ENCODE measurements at places on chromosomes 4 and X.

GRCh38 chr4:11623726-11624037 is 195.0 kb upstream of the HS3ST1 start:
- no peak for DNase-seq

DNA sequence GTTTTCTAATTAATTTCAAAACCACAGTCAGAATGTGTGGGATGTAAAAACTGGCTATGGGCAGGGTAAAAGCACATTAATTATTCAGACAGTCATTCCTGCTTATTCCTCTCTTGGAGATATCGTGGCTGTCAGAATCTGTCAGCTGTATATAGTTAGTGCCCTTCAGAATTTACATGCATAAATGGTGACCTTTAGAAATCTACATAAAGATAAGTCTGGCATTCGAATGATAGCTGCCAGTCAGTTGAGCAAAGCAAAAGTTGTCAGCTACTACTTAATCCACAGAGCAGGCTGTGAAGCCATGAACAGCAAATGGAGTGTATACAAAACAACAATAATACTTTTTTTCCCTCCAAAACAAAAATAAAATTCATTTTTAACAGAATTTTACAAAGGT is 189.5 kb downstream of the ADGRL3 start:
- DNase-seq, result no peak

- DNase-seq, result no peak
These were observed 103.8 kb downstream of the SHOX start for GRCh38 chrX:734362-734761.

DNA sequence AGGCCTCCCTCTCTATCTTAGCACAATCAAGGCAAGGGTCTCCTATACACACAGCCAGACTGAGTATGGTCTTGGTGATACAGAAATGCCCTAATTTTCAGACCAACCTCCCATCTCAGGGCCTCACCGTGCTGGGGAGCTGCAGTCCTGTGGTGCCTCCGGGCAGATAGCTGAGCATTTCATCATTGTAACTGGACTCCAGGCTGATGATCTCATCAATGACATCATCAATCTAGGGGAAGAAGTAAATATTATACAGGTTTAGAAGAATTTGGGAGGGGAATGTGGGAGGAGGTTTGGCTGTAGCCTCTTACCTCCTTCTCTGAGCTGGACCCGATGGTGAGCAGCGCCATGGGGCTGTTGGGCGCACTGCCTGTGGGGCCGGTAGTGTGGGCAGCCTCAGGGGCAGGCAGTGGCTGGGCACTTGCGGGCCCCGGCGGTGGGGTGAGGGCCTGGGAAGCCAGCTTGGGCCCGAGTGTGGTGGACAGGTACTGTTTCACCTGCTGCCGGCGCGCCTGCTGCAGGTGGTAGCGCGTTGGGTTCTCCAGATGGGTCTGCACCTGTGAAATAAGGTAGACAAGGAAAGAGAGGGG is 5.2 kb downstream of the TFE3 start:
- no peak for DNase-seq

- no peak for DNase-seq
These were observed 33.1 kb upstream of the GPR34 start for GRCh38 chrX:41655631-41656030.

DNA sequence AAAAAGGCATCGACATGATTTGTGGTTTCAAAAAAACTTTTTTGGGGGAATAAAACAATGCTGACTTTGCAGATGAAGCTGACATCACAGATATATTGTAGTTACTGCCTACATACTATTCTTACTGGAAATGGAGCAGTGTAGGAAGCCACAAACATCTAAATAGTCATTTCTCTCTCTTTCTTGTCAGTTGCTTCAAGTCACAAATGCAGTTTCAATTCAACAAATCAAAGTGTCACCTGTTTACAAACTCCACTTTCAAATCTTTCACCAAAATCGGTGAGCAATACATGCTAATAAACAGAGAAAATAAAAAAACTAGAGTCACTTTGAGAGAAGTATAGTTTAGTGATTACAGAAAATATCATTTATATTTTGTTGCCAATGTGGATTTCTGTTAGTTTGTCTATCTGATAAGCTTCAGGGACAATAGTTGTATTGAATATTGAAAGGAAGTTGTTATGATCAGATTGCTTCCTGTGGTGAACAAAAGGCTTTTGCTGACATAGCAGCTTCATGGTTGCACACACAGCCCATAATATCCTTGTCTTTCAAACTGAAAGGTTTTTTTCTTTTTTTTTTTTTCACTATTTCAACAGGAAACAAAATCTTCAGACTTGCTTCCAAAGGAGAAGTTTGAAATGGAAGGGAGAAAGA is 49.7 kb upstream of the PTPN13 start:
- DNase-seq, result no peak

DNA sequence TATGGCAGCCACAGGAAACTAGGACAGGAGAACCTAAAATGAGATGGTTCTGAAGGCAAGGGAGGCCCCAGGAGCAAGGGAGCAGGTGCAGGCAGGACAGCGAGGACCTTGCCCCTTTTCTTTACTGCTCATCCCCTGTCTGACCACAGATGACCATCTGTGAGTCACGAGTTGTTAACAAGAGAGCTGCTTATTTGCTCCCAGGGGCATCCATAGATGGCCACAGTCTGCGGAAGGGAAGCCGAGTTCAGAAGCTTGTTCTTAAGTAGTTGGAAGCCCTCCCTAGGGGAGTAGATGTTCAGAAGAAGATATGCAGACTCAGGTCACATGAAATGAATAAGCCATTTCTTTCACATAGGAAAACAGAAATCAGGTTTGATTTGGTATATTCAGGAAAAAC is 69.4 kb downstream of the EVC2 start:
- no peak for DNase-seq

DNA sequence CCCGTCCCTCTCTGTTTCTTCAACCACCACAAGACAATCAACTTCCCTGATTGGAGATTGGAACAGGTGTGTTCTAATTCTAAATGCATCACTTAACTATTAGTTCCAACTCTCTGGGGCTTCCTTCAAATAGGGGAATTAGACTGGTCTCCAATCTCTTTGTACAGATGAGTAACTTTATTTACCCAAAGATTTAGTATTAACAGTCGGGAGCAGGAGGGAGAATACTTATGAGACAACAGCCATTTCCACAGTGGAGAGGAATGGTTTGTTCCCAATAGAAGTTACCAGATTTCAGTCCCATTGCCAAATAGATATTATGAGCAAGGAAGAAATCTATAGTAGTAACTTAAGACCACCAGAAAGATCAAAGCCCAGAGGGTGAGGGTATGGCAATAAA is 46.2 kb downstream of the CASK start:
- DNase-seq, result no peak

DNA sequence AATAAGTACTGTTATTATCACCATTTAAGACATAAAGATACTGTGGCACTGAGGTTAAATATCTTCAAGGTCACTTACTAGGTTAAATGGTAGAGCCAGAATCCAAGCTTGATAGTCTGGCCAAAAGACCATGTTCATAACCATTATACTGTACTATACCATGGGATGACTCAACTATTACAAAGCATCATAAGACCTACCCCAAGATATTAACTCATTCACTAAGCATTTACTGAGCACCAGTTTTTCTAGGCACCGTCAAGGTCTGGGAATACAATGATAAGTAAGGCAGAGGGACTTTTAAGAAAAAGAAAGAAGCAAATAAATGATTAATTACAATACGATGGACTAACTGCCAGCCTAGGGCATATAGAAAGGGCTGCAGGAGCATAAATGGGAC is 95.5 kb upstream of the KCTD8 start:
- DNase-seq, result no peak

DNA sequence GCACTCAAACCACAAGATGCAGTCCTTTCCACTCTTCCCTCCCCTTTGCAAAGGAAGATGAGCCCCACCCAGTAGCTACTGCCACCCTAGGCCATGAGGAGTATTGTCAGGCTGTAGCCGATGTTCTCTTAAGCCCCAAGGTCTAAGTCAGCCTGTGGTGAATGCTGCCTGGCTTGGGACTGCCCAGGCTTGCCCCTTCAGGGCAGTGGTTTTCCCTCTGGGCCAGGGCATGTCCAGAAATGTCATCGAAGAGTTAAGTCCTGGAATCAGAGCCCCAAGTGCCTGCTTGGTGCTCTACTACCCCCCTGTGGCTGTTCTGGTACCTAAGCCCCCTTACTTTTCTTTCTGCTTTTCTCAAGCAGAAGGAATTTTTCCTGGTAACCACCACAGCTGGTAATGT is 11.8 kb upstream of the PGK1 start:
- DNase-seq, result no peak

DNA sequence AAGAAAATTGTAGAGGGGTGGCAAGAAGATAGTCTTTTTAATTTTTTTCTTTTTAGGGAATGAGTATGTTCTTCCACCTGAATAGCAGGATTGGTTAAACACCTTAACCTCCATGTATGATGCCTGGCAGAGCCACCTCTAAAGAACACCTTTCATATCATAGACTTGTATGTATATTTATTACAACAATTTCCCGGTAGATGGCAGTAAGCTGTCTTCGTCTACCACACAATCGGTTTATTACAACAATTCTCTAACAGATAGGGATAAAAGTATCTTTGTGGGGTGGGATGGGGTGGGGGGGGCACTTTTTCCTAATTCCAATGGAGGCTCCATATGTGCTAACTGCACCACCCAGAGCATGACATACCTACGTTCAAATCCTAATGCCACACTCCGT is 255.5 kb downstream of the LDB2 start:
- no peak for DNase-seq

DNA sequence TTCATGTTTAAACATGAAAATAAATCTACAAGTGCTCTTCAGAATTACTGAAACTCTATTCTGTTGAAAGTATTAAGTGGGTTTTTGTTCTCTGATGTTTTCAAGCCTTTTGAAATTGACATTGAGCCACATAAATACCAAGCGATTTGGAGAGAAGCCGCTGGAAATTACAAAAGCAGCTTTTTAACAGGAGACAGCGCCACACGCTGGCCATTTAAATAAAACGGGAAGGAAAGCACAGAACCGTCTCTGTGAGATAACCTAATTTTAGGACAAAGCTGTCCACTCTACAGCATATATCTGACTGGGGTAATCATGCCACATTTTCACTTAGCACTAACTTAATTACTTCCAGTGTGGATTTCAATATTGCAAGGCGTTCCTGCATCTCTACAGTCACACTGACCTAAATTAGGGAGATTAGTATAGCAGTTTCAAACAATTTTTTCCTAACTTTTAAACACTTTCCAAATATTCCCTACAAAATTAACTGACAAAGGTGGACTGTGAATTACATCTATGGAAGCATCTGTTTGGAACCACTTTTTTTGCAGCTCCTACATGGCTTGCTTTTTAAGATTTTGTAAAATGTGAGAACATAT is 6.8 kb upstream of the ANOS1 start:
- no peak for DNase-seq

GRCh38 chrX:151081016-151081415 is 95.4 kb upstream of the GPR50 start:
- DNase-seq, result no peak

GRCh38 chr4:42750091-42750490 is 93.2 kb upstream of the ATP8A1 start:
- no peak for DNase-seq

DNA sequence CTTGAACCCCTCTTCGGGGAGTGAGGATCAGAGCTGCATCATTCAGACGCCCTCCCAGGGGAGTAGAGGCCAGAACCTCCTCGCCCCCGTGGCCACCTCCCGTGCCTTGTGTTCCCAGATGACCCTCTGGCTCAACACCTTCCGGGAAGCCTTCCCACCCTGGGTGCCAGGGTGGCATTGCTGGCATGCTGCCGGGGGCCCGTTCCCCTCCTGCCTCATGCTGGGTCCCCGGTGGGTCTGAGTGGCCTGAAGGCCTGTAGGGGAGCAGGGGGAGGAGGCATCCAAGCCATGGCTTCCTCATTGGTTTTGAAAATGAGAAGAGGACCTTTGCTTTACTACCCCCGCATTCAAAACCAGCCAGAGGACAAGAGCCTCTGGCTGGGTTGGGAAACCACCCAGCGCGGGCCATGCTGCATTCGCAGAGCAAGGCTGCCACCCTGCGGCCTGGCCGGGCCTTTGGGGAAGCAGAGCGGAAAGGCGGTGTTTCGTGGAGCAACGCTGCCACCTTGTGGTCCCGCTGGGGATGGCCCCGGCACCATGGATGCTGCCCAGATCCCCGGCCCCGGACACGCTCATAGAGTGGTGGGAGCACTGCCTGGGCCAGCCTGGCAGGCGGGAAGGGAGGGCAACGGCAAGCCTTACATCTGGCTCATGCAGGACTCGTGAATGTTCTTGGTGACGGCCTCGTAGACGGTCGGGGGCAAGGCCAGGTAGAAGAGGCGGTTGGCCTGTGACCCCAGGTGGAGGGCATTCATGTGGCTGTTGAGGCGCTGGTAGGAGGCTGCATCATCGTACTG is 11.9 kb downstream of the G6PD start:
- peak; percentile 87 for DNase-seq

GRCh38 chr4:173074501-173074946 is 94.1 kb upstream of the GALNT7 start:
- no peak for DNase-seq

- no peak for DNase-seq
These were observed 241.2 kb downstream of the PCDH10 start for GRCh38 chr4:133390198-133390855.

DNA sequence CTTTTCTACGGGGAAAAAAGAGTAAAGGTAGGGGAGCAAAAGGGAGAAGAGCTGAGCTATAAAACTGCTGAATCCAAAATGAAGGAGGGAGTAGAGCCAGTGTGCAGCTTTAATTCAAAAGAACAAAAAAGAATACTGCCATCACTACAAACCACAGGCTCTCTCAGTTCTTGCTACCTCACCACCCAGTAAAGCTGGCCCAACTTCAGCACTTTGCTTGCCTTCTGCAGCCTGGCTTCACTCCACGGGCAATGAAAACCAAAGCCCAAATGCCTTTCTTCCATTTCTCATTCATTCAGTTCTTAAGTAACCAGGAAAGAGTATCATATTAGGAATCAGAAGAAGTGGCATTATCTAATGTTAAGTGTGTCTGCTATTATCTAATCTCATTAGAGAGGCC is 376.8 kb downstream of the BCOR start:
- no peak for DNase-seq

All from stimulated activated CD4-positive, alpha-beta T cell treated with anti-CD3 and anti-CD28 coated beads, TNF-alpha, amount 100 ng/mL, for 1 hour (primary cell).